ENCODE measurements at places on chromosomes 2 and 18.

GRCh38 chr2:238593236-238593635, 166.5 kb downstream of the ASB1 start:
- DNase-seq, result no peak

DNA sequence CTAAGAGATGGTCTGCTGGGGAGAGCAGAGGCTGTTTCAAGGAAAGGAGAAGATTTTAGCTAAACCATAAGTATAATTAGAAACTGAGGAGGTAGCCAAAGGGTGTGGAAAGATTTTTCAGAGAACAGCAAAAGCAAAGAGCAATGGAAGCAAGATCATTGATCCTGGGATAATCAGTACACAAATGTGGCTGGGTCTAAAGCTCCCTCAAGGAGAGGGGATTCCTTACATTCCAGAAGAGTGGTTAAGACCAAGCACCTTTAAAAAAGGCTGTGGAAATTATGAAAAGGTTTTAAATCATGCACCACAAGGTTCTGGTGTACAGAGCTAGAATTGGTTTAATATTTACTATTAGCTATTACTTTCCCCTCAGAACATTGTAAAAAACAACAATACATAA, 246.0 kb upstream of the UBE2E3 start:
- no peak for DNase-seq

DNA sequence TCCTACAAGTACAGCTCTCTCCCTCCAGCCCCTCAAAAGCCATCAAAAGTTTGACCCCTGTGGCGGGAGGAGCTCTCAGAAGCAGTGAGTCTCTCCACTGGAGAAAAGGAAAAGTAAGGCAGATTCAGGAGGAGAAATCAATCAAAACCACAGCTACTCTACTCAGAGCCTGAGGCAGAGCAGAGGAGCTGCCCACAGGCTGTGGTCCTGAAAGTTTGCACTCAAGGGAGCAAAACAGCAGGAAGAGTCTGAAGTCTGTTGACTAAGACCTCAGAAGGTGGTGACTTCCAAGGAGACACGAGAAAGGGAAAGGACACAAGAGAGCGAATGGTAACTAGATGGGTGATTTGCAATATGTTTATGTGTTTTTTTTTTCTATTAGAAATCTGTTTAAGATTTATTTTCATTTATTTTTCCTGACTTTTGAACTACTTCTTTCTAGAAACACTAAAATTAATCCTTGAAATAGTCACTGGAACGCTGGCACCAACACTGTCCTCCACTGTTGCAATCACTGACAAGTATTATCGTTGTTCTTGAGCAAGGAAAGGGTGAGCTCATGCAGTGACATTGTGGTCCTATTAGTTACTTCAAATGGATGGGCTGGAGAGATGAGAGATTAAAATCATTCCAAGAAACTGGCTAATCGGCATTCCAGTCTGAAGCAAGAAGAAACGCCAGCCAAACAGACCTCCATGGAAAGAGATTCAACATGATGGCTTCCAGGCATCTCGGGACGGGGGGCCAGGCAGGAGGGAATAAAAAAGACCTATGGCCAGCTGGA, 35.8 kb downstream of the PID1 start:
- no peak for DNase-seq

GRCh38 chr2:183243758-183244157, 119.5 kb downstream of the NUP35 start:
- DNase-seq, result no peak

DNA sequence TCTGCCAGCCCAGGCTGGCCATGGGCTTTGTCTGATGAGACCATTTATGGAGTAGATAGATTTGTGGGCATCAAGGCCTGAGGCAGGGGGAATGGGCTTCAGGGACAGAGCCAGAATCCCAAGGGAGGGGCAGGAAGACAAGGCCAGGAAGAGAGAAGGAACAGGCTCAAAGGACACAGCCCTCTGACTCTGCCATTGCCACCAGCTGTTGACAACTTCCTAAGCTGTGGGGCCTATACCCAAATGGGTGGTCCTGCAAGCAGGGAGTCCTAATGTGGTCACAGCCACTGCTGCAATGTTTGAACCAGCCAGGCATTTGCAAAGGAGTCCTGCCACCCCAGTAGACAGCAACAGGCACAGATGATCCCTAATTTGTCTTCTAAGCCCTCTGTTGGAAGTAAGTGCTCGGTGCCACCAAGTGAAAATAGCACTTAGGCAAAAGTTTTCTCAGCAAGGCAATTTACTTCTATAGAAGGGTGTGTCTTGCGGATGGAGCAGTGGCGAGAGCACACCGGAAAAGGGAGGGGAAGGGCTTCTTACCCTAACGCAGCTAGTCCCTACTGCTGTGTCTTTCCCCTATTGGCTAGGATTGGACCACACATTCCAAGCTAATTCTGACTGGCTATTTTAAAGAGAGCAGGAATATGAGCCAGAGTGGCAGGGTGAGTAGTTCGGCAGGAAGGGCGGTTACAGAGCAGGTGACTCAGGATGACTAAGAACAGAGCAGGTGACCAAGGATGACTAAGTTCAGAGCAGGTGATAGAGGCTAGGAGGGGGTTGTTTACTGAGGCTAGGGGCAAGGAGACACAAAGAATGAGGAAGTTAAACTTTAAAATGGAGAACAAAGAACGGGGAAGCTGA, 47.2 kb downstream of the C1QL2 start:
- no peak for DNase-seq

GRCh38 chr2:31286961-31287550, 53.1 kb downstream of the EHD3 start:
- no peak for DNase-seq

DNA sequence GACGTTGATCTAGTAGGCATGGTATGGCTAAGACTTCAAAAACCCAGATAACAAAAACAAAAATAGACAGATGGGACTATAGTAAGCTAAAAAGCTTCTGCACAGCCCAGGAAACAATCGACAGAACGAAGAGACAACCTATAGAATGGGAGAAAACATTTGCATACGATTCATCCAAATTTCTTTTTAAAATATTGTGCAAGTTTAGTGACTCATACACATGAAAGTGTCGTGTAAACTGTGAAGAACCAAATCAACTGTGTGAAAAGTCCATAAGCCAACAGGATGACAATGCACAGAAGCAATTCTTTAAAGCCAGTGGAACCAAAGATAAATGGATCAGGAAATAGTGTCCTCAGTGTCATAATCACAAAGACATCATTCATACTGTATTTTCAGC, 671.1 kb downstream of the RNF144A start:
- DNase-seq, result no peak

Data from prostate gland (tissue), 2 donors.